ENCODE measurements at places on chromosomes 2 and 18.

- no peak for DNase-seq
These were observed 147.0 kb upstream of the KLHL14 start for GRCh38 chr18:32919799-32920198.

DNA sequence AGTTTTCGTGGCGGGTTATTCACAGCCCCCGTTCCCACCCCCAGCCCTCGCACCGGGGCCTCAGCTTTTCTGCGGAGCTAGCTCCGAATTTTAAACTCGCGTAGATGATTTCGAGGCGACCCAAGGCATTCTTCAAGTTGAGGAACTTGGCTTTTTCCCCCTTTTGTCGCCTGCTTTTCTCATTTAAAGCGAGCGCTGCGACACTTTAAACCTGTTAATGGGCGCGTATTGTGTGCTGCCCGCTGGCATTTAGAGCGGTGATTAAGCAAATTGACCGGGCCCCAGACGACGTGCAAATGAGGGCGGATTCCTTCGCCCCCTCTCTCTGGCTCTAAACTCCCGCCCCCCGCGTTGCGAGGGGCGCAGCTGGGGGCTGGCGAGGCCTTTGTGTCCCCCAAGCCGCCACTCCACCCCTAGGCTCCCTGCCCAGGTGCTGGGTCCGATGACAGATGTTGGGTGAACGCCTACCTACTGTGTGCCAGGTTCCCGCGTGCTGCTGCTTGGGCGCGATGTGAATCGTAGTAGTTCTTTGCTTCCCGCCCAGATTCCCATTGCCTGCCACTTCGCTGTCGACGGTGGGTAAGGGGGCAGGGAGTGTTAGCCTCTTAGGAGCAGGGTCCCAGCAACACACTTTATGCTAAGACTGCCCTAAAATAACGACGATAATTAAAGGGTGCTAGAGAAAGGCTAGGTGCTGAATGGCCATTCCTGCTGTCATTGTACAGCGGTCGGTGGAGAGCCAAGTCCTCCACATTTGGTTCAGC lies 1.9 kb downstream of the TCF7L1 start:
- DNase-seq, result no peak

DNA sequence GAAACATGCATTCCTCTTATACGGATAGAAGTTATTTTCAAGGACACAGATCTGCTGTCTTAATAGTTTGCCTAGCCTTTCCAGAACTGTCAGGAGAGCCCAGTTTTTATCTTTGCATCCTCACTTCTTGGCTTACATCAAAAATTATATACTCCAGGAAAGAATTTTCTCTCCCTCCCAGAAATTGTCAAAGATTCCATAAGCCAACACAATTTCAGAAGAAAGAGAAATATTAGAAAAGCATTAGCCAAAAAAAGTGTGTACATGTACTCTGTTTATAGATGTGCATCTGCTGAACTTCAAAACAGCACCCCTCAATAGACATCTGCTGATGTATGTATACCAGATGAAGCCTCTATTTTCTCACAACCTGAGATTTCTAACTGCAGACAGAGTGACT lies 210.4 kb downstream of the METTL4 start:
- no peak for DNase-seq

GRCh38 chr2:117850015-117850414 lies 35.5 kb downstream of the DDX18 start:
- DNase-seq, result no peak

GRCh38 chr2:63023444-63023843 lies 27.2 kb upstream of the OTX1 start:
- no peak for DNase-seq

DNA sequence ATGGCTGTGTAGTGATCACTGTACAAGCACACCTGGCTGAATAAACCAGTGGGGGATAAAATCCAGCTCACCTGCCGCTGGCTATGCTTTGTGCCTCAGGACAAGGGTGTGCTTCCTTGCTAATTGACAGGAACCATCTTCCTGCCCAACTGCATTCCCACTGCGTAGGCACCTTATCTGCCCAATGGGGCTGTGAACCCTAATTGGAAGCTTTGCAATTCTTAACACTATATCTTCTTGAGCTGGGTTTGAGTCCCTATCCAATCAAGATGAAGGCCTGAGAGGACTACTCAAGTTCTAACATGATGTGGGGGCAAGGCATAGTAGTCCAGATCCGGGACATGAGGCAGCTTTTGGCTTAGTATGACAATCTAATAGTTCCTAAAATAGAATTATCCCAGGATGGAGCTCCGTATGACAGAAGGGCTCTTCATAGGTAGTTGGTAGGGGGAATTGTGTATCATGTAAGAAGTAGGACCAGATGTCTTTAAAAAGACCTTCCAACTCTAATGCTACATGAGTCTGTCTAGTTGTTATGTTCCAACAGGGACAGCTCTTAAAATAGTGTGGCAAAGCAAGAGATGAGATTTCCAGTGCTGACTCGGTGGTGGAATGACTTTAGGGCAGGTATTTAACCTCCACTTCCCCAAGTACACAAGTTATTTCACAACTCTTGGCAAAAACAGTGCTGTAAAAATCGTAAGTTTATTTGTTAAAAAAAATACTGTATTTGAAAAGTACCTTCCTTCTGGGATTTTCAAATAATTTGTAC lies 2.3 kb upstream of the TMEM150A start:
- no peak for DNase-seq

- DNase-seq, result no peak
These were observed 74.1 kb downstream of the RND3 start for GRCh38 chr2:150413366-150413765.

- no peak for DNase-seq
These were observed 177.9 kb downstream of the ALK start for GRCh38 chr2:29743516-29743915.

GRCh38 chr18:45786941-45787340 lies 38.5 kb upstream of the SIGLEC15 start:
- no peak for DNase-seq

- DNase-seq, result no peak
These were observed 150.2 kb upstream of the SPATS2L start for GRCh38 chr2:200156166-200156835.

GRCh38 chr2:70029814-70030409 lies 57.4 kb upstream of the PCBP1 start:
- DNase-seq, result no peak

DNA sequence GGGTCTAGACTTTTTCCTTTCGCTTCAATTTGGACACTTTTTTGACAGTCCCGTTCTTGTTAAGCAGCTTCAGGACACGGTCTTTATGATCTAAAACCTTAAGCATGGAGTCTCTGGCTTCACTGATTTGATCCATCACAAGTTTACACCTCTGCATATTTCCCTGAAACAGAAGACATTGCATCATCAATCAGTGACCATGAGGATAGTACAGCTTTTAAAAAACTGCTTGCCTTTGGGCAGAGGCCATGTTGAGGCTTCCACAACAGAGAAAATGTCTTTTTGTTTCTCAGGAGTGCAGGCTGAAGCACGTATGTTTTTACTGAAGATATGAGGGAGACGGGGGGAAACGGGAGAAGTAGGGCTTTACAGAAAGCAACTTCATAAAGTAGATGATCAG lies 56.2 kb upstream of the AMMECR1L start:
- no peak for DNase-seq

DNA sequence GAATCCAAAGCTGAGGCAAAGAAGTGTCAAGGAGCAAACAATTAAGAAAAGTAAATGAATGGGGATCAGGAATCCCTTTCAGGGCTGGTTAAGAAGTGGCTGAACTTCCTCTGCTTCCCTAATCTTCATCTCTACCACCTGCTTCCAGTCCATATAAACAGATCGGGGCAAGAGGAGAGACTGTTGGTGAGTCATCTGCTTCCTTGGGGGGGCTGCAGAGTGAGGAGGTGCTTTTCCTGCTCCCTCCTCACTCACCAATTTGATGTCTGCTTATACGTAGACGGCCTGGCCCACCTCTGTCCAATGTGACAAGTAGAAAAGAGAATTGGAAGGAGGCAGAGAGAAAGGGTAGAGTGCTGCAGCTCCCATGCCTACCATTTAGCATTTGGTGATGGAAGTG lies 68.4 kb downstream of the NAB1 start:
- no peak for DNase-seq

DNA sequence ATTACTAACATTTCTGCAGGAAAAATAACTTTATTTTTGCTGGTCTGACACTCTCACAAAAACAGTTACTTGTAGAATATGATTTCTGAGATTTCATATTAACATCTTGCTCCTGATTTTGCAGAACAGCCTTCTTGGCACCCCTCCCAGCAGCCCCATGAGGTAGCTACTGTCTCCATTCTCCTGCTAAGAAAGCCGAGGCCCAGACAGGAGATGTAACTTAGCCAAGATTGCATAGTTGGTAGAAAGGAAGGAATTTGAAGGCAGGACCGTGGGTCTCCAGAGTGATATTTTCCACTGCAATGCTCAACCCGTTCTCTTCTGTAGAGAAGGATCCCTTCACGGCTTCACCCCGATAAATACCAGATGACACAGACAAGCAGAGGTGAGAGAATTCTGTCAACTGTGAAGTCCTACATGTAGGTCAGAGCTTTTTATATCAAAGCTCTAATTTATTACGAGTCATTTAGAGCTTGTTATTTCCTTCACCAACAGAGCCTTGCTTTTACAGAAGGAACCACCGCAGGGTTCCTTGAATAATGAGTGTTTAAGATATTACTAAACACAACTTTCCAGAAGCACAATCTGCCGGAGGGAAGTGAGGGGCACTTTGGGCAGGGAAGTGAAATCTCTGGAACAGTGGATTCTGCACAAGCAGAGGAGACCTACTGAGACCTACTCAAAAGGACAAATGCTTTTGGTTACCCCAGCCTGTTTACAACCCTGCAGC lies 48.0 kb upstream of the MYCN start:
- DNase-seq, result no peak

- no peak for DNase-seq
These were observed 11.0 kb upstream of the ALPK2 start for GRCh38 chr18:58639751-58640427.

DNA sequence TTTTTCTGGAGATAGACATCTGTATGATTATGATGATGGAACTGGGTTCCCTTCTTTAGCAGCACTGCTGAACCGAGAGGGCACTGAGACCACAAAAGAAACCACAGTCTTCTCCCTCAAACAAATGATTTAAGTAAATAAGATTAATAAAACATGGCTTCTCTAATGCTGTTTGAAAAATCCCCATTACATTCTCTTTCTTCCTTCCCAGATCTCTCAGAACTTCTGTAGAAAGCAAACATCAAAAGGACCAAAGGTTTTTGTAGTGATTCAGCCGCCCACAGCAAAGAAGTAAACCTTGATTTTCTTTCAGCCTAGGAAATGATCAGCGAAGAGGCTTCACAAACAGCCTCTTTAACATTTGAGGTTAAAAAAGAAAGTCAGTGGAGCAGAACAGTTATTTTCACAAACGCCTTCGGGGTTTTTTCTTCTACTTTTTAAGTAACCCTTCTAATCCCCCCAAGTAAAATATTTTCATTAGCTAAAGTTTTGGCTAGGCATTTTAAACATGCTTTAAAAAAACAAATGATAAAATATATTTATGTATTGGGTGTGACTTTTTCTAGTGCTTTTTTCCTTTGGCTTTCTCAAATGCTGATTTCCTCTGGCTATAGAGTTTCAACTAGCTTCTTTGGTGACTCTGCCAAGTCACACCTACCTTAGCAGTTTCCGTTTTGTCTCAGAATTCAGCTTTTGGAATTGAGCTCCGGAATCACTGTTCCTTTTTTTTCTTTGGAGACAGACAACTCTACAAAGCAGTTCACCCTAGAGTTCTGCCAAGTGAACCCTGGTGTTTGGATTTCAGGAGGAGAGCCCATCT lies 89.6 kb downstream of the UPP2 start:
- no peak for DNase-seq

- DNase-seq, result no peak
These were observed 33.6 kb upstream of the PTMA start for GRCh38 chr2:231674587-231675338.

Data from mesenteric fat pad (tissue), 1 donor.